H1 (cell line): ENCODE measurements at places on chromosomes 11 and 22. TPM values are rescaled to one million over a fixed set of nuclear protein-coding genes. Genes with fewer than 3 reads are reported as not detected.

DNA sequence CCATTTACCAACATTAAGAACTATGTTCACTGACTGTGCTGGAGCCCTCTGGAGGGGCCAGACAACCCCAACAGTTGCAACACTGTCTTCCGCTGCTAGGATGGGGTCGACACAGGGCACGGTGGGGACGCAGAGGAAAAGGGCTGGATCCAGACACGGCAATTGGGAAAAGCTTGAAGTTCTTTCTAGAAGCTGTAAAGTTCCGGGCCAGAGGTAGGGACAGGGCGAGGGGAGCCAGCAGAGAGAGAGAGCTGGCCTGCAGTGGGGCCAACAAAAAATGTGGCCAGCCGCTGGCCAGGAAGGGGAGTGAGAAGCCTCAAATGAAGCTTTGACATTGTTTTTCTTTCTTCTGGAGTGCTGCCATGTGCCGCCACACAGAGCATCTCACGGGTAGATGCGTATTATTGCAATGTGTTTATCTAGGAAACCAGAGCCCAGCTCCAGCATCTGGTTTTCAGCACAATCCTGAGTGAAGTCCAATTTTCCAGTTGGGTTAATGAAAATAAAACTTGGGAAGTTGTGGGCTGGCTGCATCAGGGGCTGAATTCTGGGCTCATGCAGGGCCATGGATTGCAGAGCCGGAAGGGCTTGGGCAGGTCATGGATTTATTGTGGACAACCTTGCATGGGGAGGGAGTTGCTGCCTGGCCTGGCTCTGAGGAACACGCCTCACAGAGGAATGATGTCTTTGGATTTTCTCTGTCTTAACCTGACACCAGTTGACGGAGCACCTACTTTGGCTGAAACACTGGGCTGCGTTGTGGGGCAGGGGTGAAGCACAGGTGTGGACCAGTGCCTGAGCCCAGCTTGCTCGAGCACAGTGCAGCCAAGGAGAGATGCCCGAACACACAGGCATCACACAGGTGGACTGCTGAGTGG, 67.6 kb upstream of the AMPD3 start:
- no peak for DNase-seq

DNA sequence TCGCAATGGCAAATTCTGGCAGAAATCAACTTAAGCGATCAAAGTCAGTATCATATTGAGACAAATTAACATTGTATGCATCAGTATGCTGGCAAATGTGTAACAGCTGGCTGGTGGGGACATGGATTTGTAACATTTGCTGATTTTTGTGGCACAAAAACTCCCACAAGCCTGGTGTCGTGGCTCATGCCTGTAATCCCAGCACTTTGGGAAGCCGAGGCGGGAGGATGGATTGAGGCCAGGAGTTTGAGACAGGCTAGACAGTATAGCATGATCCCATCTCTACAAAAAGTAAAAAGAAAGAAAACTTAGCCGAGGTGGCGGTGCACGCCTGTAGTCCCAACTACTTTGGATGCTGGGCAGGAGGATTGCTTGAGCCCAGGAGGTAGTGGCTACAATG, 17.6 kb upstream of the HDHD5 start:
- DNase-seq: no peak

DNA sequence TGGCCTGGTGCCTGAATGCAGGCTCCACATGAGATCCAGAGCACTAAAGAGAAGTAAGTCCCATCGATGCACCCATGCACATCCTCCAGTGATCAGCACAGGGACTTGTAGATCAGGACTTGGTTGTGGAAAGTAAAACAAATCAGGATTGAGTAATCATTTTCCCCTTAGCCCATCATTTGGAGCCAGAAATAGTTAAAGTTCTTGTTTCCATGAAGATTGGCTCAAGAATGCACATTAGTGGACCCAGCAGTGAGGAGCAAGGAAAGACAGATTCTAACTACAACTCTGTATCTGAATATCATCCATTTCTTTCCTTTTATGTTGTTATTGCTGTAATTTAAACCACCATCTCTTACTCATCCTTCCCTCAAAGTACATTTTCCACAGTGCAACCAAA, 19.1 kb downstream of the CCDC83 start:
- DNase-seq: no peak

Gene EMID1
- 3.8 and 3.9 TPM in 2 replicates for total RNA-seq

DNA sequence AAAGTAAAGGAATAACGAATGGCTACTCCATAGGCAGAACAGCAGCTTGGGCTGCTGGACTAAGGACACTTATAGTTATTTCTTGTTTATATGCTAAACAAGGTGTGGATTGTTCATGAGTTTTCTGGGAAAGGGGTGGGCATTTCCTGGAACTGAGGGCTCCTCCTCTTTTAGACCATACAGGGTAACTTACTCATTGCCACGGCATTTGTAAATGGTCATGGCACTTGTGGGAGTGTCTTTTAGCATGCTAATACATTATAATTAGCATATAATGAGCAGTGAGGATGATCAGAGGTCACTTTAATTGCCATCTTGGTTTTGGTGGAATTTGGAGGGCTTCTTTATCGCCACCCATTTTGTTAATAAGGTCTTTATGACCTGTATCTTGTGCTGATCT, 7.0 kb downstream of the OR4X1 start:
- DNase-seq: no peak

Gene CNIH2
- 15.8 and 17.0 TPM in 2 replicates for total RNA-seq

Gene DDTL
- total RNA-seq: 1.7 and 2.1 TPM in 2 replicates

DNA sequence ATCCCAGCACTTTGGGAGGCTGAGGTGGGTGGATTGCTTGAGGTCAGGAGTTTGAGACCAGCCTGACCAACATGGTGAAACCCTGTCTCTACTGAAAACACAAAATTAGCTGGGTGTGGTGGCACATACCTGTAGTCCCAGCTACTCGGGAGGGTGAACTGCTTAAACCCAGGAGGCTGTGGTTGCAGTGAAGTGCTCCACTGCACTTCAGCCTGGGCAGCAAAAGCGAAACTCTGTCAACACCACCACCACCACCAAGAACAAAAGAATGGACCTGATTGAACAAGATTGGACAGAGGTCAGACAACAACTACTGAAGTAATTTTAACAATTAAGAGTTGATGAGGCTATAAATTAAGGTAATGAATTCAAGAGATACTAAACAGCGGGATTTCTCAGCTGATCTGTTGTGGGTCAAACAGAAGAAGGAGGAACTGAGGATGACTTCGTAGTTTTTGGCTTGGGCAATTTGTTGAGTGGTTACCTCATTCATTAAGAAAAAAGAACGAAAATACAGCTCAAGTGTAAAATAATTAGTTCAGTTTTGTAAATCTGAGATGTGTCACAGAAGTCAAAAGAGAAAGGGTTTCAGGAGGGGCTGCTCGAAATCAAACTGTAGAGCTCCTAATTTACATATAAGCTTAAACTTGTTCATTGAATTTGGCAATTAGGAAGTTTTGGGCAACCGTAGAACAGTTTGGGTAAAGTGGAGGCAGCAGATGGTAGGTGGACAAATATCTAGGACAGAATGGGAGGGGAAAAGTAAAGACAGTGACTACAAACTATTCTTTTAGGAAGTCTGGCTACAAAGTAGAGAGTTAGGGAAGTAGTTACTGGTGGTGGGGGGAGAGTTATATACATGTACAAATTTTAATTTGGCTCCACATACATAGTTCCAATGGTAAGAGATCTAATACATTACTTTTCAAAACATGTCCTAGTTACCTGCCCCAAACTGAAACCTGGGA, 4.5 kb downstream of the IL18 start:
- DNase-seq: no peak

GRCh38 chr11:94806419-94806818, 38.3 kb downstream of the AMOTL1 start:
- no peak for DNase-seq

DNA sequence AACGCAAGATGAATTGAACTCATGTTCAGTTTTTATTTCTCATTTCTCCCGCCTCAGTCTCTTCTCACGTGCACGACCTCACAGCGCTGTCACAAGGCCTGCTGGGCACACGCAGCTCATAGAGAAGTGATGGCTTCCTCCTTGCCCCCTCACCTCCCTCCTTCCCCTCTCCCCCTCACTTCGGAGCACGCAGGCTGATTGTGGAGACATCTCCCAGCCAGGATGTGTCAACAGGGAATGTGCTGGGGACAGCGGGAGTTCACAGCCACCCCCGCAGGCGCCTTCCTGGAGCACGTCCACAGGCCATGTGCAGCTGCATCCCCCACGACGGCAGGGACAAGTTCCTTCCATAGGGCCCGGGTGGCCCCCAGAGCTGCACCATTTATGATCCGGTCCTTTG, 29.1 kb upstream of the KRTAP5-6 start:
- DNase-seq: no peak

GRCh38 chr22:50576070-50576469, 2.2 kb downstream of the CPT1B start:
- DNase-seq: no peak

DNA sequence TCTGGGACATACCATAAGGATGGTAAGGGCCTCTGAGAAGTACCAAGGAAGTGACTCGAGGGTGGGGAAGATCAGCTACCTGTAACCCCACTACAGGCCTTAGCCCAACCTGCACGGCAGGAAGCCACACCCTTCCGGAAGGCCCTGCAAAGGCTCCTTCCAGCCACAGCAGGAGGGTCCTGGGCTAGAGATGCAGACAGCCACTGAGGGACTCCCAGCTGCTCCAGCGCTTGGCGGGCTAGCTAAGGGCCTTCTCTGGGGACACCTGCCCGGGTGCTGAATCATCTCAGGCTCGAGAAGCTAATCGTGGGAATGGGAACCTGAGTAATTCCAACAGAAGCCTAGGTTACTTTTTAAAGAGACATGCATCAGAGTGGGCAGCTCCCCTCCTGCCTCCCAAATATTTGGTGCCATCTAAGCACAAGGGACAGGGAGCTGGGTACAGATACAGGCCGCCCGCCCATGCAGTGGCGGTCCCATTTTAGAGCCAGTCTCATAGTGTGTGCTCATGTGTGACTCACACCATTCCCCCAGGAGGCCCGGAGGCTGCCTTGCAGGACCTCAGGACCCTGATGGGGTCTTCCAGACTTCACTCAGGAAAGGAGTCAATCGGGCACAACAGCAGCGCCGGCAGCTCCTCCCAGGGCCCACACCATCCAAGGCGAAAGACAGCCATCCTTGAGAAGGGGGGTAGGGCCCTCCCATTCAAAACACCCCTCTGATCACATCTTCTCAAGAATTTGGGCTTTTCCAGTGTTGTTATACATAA, 8.0 kb downstream of the MYH9 start:
- no peak for DNase-seq

DNA sequence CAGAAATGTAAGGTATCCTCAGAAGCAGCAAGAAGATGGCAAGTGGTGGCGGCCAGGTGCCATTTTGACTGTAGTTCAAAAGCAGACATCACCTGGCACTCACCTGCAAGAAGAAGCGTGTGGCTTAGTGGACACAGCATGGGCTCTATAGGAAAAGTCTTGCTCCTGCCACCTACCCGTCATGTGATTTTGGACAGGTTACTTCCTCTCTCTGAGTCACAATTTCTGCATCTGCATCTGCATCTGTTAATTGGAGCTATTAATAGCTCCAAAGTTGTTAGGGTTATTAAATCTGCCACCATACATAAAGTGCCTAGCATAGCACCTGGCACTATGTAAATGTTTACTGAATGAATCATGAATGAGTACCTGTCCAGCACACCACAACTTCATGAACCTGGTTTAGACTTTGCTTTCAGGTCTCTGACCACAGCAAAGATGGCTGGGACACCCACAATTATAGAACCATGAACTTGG, 16.8 kb downstream of the RAB30 start:
- no peak for DNase-seq

DNA sequence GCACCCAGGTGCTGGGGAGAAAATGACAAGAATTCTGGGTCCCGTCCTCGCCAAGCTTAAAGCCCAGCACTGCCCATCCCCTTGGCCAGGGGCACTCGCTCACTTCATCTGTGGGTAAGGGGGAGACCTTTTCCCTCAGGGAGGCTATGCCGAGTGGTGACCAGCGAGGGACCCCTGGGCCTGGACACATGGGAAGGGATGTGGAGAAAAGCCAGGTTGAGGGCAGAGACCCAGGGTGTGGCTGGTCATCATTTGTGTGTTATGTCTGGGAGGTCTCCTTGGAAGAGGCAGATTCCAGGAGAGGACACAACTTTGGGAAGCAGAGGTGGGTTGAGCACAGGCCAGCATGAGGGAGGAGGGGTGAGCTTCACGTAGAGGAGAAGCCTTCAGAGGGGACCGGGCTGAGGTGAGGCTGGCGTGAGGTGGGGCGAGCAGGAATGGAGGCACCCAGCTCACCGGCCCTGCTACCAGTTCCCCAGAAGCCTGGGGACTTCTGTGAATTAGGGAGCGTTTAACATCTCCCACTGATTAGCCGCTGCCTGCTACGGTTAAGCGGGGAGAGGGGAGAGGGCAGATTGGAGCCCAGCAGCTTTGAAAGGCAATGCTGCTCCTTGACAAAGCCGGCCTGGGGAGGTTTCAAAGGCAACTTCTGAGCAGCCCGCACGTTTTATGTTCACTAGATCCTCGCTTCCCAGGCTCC, 25.8 kb upstream of the NECTIN1 start:
- DNase-seq: no peak

Gene UBQLNL
- total RNA-seq: not detected in 2 replicates

DNA sequence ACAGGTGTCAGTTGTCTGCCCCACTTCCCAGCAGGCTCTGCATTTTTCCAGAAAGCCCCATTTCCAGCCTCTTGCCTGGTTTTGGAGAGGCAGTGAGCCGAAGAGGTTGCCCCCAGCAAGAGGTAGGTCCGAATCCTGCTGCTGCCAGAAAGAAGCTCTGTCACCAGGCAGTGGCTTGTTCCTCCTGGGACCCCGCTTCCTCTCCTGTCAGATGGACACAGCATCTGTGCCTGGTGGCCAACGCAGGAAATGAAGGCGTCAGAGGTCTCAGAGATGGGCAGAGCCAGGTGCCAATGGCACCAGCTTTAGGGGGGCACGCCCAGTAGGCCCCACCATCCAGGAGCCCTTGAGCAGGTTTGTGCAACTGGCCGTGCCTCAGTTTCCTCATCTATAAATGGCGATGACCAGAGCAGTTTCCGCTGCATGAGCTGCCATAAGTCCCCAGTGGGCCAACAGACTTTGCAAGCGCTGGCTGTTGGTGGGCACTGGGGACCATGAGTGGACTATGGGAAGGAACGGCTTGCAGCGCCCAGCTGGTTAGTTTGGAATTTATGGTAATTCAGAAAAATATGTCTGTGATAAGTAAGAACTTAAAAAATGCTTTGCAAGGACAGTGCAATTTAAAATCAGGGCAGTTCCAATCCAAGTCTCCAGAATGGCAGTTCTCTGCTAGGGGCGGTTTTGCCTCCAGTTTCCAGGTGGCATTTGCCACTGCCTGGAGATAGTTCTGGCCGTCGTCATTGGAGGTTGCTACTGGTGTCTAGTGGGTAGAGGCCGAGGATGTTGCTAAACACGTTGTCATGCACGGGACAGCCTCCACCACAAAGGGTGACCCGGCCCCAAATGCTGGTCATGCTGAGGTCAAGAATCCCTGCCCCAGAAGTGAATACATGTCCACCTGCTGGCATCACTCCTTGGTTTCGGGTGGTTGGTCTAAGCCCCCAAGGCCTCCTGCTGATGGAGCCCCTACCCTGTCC, 2.3 kb upstream of the OSBPL5 start:
- no peak for DNase-seq

DNA sequence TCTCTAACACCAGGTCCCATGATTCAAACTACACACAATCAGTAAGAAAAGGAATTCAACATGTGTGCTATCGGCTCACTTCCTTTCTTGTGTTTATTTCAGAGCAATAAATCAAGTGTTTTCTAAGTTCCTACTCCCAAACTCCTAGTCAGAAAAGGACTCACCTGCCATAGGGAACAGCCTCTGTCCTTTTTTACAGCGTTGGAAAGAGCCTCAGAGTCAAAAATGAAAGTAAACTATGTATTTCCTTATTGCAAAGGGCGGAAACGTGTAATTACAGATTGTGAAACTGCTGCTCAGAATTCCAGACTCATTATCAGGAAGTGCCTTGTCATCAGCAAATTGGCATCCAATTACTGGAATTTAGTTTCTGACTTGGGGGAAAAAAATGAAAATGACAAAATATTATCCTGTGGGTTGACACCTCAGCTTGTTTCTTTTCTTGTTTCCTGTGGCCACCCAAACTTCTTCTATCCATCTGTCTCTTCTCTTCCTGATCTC, at the start of gene CASP4:
Gene CASP4, minus strand, starts transcription at position 220 of the 501 bp plus-strand sequence. Its CDS starts 49 bp downstream, at position 171.
- no peak for DNase-seq
